ENCODE measurements at places on chromosomes 1 and 21. TPM values are rescaled to one million over a fixed set of nuclear protein-coding genes. Genes with fewer than 3 reads are reported as not detected.

GRCh38 chr1:59393211-59394180 is 96.6 kb downstream of the FGGY start:
- DNase-seq = no peak

- DNase-seq = peak; percentile 19
These were observed 425.7 kb upstream of the USP24 start for GRCh38 chr1:55640708-55641473.

GRCh38 chr1:14140831-14141401 is 440.9 kb downstream of the PRDM2 start:
- DNase-seq = no peak

DNA sequence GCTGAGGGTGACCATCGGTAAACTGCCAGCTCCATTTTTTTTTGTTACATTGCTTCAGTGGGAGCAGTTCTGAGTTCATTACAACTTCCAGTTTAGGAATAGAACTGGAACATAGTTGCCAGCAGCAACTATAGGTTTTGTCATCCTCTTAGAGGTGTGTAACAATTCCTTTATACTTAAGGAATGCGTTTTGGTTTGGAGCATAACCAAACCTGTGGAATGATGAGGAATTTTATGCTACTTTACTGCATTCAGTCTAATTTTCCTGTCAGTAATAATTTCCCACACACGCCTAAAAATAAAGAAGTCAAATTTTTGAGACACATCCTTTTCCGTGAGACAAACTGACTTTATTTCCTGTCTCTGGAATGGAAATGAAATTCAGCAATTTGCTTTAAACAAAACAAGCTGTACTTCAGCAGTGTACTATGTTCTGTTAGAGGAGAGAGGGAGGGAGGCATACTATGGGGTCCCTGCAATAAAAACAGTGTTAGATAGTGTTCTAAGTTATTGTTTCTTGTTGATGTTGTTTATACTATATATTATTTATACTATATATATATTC is 4.8 kb upstream of the AMPD1 start:
- DNase-seq = no peak

DNA sequence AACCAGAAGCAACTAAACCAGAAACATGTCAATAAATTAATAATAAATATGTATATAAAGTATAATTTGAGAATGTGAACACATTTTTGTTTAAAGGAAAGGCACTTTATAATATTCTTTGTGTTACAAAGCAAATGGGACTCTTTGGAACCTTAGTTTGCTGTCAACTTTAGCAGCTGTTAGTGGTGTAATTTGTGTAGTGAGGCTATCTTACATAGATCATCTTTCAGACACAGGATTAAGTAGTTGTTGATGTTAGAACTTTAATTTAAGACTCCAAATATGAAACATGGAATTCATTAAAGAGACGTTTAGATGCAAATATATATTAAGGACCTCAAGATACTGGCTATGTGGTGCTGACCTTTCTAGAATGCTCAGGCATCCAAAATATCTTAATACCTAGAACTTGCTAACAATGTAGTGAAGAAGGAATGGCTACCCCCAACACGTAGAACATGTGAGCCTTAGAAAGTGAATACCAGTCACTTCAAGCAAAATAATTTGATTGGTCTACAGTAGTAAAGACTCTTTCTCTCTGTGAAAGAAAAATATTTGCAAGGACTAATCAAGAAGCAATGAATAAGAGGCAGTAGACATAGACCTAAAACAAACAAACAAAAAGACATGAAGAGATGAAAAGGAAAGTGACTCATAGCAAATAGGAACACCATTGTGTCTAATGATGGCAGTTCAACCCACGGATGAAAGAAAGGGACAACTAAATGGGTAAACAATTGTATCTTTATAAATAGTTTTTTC is 811.4 kb downstream of the USP25 start:
- no peak for DNase-seq

DNA sequence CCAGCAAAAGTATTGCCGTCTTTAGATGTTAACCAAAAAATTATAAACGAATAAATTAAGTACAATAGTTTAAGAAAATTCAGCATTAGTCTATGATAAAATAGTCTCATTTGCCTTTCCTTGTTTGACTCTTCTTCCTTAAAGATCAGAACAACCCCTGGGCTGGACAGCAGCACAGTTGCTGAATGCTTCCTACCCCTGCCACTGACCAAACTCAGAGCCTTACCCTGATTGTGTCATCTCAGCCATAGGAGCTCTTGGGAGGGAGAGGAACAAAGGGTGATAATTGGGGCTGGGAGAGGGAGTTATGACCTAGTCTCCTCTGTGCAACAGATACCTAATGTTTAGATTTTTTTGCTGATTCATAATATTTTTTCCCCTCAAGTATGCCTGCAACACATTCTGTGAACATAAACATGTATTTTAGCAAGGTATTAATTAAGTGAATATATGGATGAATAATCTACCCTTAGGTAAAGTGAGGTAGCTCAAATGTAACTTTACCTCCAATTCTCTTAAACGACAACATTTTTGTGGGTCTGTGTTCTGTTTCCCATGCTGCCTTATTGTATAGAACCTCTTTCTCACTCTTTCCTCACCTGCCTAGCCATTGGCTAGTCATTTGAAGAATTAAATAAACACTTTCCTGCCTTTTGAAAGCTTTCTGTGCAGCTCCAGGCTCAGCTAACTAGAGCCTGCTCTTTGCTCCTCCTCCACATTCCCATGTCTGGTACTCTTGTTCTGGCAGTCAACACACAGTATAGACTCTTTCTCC is 46.1 kb downstream of the FGGY start:
- no peak for DNase-seq

- DNase-seq = no peak
These were observed 226.6 kb upstream of the ZRANB2 start for GRCh38 chr1:71307451-71307850.

GRCh38 chr1:103344930-103345329 is 180.6 kb upstream of the RNPC3 start:
- DNase-seq = no peak

- no peak for DNase-seq
These were observed 120.0 kb downstream of the TGFBR3 start for GRCh38 chr1:91765880-91766443.

GRCh38 chr1:172537366-172537765 is 4.4 kb downstream of the SUCO start:
- DNase-seq = no peak

DNA sequence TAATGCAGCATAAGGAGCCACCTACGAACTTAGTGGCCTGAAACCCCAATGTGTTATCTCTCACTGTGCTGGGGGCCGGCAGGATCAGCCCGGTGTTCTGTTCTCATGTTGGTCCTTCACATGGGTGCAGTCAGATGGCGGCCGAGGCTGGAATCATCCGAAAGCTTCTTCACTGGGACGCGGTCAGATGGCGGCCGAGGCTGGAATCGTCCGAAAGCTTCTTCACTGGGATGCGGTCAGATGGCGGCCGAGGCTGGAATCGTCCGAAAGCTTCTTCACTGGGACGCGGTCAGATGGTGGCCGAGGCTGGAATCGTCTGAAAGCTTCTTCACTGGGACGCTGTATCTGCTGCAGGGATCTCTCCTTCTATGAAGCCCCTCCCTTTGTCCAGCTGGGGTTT is 12.6 kb upstream of the PCBP3 start:
- no peak for DNase-seq

DNA sequence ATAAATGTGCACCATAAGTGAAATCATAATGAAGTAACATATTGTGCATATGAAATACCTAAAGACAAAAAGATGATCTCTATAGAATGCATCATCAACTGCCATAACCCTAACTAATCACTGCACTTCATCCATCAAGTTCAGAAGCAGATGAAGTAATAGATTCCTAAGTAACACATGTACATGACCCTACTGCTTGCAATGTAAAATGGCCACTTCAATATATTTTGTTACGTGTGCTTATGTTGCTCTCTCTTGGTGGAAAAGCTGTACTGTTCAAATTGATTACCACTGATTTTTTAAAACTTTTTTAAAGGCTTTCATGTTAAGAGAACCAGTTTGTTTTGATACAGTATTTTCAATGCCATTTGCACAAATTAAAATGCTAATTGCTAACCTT is 141.8 kb downstream of the TTLL7 start:
- DNase-seq = no peak

GRCh38 chr21:32807717-32808380 is 36.3 kb upstream of the PAXBP1 start:
- DNase-seq = no peak

DNA sequence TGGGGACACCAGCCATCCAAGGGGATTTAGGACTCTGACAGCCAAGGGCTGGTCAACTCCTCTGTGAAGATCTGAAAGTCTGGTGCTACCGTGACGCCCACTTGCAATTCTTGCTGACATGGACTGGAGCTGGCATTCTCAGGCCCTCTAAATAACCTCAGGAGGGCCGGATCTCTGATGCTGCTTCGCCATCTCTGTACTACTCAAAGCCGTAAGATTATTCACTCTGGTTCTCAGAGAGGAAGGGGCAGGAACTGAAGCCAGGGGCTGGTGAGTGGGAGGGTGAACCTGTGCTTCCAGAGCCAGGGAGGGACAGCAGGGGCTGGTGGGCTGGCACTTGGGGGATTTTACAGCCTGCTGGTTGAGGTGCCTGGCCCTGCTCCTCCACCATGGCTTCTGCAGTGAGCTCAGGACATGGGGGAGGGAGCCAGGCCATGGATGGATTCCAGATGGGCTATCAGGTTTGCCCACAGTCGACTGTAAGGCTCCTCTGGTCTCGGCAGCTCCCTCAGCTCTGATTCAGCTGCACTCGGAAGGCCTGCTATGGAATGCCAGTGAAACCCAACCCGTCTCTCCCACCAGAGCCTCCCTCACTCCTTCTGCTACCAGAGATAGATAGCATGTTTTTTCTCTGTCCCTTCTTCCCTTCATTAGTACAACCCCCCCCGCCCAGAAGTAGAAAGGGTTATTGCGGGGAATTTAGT is 84.5 kb downstream of the PLXNA2 start:
- DNase-seq = no peak

DNA sequence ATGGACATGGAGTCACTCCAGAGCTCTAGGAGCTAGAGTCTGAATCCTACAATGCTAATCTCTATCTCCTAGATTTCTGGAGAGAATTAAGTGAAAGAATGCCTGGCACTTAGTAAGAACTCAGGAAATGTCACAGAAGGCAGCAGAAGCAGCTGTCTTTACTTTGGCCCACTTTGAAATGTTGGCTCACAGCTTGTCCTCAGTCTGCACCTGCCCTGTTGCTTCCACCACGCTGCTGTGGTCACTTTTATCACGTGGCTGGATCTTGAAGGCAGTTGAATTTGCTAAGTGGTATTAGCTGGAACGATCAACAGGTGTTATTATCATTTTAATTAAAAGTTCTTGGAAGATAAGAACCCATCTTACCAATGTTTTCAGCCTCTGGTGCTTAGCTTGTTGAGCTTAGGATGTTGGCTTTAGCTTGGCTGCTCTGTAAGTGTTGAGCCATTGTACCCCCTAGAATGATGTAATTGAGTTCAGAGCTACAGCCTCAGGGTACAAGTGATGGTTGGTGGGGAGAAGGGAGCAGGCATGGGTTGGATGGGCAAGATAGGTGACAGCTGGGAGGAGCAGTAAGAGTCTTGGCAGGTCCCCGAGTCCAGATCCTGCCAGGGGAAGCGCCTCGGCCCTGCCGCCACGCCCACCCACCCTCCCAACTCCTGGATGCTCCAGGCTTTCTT is 41.9 kb upstream of the EPS8L3 start:
- no peak for DNase-seq

DNA sequence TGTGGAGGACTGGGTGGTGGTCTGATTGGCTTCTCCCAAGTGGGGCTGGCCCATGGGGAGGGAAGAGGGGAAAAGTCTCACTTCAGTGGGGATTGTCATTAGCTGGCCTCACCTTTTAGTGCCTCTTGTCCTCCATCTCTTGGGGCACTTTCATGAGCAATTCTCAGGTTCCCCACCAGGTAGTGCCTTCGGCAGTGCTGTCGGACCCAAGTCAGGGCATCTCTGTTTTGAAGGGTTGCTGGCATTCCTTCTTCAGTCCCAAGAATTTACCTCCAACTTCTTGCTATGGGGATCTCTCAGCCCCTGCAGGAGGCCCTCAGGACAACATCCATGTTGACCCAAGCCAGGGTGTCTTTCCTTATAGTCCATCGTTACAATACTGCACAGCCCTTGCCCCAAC is 54.7 kb upstream of the F3 start:
- no peak for DNase-seq

- DNase-seq = no peak
These were observed 19.5 kb upstream of the PUM1 start for GRCh38 chr1:31084782-31085569.

DNA sequence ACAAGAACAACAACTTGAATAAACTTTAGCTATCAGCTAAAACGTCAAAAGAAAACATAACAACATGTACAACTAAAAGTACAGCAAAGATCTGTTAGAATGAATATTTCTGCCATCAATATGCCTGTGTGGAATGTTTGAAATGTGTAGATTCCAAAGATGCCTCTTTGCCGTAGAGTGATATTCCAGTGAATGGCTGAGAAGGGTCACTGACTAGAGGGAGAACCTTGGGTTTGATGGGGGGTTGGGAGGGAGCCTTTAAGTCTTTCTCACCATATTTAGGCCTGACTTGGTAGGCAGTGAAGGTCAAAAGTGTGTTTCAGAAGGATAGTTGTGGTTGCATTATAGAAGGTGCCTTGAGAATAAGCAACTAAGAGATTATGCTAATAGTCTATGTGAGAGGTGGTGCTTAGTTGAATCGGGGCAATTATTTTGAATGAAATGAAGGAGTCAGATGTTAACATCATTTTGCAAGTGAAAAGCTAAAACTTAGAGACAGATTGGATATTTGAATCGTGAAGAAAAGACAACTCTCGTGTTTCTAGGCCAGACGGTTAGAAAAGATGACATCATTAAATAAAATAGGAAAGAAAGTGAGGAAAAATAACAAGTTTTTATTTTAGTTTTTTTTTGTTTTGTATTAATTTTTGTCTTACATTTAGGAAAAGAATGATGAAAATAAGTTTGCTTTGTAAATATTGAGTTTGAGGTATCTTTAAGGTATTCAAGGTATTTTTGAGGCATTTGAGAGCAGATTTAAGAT is 53.8 kb downstream of the PLA2G4A start:
- no peak for DNase-seq

GRCh38 chr21:33078907-33079582 is 9.1 kb downstream of the OLIG1 start:
- peak; percentile 47 for DNase-seq

GRCh38 chr1:38134294-38134755 is 87.7 kb upstream of the POU3F1 start:
- no peak for DNase-seq

Gene CR1L
- not detected for total RNA-seq

Gene OR2T33
- total RNA-seq = not detected

Gene DNAJC11
- total RNA-seq = 83.0 TPM

Gene KCNK2
- not detected for total RNA-seq

Gene UMODL1
- not detected for total RNA-seq

Gene KIRREL1
- 0.16 TPM for total RNA-seq

Gene SEC16B
- total RNA-seq = not detected

Gene PDZK1
- total RNA-seq = not detected

Gene SLC5A9
- total RNA-seq = not detected

Gene OR10Z1
- not detected for total RNA-seq

Gene F13B
- total RNA-seq = not detected

Gene PUSL1
- total RNA-seq = 29.6 TPM

Gene CD244
- total RNA-seq = 0.28 TPM

Gene PRELP
- total RNA-seq = not detected
